ENCODE measurements at places on chromosomes 1 and 21.
A peak's percentile ranks its signal among the peaks of the same experiment; 100 is the strongest.

DNA sequence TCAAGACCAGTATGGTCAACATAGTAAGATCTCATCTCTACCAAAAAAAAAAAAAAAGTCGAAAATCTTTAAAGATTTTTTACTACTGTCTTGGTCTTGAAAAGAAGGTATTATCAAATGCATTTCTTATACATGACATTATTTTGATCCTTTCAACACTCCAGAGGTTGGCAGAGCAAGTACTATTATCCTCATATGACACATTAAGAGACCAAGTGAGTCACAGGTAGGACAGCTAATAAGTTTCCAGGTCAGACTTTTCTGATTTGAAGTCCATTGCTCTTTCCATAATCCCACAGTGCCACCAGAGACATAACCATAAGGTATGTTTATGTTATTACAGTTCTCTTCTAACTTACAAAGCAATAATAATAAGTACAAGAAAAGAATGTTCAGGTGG, 15.2 kb downstream of the DBT start:
- no peak for DNase-seq

GRCh38 chr1:80657707-80658106, 1143.0 kb upstream of the ADGRL2 start:
- DNase-seq: no peak

GRCh38 chr1:248739572-248740205, 15.9 kb downstream of the LYPD8 start:
- DNase-seq: no peak

DNA sequence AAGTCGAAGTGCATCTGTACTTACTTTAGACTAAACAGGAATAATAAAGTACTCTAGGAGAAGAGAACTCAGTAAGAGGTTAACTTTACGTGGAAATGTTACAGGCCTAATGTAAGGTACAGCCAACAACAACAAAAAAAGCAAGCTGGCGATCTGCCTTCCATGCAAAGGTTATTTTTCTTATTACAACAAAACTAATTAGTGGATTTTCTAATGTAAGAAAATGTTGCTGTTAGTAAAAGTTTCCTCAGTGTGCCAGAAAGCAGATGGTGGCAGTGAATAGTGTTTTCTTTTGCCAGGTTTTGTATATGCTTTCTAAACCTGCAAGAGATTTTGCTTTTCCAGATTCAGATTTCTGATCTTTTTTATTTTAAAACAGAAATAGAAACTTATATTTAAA, 179.2 kb downstream of the NFIA start:
- DNase-seq: no peak

- no peak for DNase-seq
Observed at GRCh38 chr1:235881930-235882700, 15.4 kb upstream of the LYST start.

DNA sequence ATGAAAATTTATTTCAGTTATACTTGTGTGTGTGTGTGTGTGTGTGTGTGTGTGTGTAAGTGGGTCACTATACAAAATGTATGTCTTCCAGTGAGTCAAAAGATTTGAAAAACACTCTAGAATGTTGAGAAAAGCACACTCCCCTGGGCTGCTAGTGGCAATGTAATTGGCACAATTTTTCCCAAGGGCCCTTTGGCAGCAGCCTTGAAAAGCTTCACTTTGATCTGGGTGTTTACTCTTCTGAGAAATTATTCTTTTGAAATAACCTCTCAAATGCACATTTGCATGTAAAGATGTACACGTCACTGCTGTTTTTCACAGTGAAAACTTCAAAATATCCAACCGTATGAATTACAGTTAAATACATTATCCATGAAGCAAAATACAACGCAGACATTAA, 22.1 kb upstream of the SLC44A3 start:
- no peak for DNase-seq

GRCh38 chr1:64093941-64094340, 109.5 kb upstream of the UBE2U start:
- DNase-seq: no peak

GRCh38 chr1:205690122-205690756, 9.9 kb upstream of the SLC45A3 start:
- no peak for DNase-seq

DNA sequence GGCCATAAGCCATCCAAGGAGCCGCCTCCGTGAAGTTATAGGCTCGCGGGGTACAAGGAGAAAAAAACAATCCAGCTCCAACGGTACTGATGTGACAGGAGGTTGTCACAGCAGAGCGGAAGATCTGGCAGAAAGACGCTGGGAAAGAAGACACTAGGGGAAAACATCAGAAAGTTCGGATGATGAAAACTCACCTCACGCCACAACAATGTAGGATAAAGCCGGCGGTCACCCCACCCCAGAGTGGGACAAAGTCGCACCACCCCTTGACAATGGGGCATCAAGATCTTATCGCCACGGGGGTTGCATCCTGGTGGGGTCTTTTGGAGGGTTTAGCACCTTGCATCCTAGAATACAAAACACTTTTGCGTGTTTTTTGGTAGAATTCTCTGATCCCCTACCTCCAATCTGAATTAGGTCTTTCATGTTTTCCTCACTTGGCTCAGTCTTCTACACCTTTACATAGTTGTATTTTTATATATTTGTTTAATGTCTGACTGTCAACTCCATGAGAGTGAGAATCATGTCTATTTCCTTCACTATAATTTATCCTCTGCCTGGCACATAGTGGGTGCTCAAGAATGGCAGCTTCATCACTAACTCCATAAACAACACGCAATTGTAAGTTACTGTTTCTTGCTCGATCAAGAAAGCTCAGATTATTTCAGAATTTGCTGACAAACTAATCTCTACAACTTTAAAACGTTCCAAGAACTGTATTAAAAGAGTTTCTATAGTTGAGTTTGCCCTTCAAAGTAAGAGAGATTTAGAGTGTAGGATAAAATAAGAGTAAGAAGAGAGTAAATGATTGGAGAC, 611 bp upstream of the ZSWIM5 start:
- no peak for DNase-seq

DNA sequence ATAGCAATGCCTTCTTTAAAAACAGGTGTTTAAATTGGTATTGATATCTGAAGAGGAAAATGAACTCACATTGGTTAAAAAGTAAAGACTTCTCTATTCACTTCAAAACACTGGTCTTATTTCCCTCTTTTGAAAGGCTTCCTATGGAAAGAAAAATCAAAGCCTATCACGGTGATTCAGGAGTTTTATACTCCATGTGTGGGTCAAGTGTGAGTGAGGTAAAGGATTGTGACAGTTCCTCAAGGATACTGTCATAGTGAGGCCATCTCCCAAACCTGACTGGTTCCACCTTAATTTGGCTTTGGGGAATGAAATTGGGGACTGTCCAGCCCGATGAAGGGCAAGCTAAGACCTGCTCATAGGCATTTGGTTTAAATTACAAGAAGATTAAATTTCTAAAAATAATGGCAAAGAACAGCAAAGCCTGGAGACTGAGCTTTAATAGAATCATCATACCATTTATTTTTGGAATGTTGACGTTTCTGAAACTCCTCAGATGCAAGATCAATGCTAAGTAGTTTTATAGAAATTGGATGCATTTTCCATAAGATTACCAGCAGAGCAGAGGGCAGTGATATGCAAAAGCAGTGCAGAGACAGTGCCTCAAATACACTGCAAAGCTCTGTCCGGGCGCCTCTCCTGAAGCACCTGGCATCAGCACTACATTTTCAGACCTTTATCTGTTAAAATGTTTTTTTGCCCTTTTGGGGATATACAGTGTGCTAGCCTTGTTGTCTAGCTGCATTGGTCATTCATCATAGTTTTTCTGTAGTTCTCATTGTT, 302.1 kb upstream of the SGIP1 start:
- no peak for DNase-seq

DNA sequence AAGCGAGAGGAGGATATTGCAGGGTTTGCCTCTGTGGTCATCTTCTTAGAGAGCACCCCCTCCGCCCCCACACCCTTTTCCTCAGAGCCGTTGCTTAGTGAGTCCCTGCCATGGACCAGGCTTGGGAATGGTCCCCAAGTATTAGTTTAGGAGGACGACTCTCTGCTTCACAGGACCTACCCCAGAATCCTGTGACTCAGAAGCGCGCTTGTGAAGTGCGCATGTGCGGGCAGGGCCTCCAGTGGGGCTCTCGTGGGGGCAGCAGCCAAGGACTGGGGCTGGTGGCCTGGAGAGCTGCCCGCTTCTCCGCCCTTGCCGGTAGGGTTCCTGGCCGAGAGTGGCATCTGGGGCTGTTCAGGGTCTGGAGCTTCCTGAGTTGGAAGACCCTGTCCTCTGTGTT, 37.3 kb upstream of the HMGN1 start:
- no peak for DNase-seq

GRCh38 chr1:210292231-210292871, 36.4 kb upstream of the HHAT start:
- peak; percentile 54 for DNase-seq

GRCh38 chr1:37954316-37954971, 7.6 kb upstream of the INPP5B start:
- DNase-seq: no peak

- DNase-seq: no peak
Observed at GRCh38 chr1:168386492-168386891, 105.8 kb downstream of the TBX19 start.

GRCh38 chr21:40200946-40201345, 333.7 kb downstream of the PCP4 start:
- no peak for DNase-seq

DNA sequence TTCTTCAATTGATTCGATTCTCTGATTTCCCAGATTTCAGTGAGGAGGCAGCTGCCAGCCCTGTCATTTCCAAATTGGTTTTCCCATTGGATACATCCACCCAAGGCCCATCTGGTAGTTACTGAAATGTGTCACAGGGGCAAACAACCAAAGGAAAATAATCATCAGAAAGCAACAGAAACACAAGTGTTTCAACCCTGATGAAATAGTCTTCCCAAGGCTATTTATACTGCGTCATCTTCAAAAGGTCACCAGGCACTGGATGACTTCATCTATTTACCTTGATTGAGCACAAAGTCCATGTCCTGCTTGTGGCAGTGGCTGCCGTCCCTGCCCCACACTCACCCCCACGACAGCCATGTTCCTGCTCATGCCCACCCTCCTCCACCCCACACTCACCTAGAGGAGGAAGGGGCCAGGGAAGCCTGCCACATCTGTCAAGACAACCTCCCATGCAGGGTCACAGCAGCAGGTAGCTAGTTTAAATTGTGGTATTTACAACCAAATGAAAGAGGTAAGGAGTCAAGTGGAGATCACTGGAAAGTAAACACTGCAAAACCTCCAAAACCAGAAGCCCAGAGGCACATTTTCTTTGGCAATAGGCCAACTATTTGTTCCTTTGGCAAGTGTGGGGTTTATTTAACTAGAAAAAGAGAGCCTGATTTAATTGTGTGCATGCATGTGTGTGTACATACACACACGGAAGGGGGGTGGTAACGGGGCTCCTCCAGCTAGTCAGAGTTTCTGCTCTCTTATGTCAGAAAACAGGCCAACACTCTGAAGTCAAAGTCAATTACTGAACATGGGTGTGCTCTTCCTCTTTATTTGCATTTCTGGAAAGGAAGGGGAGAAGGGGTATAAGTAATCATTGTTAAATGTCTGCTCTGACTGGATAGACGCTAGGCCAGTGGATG, 49.5 kb upstream of the RAB4A start:
- no peak for DNase-seq

GRCh38 chr21:43195121-43196021, 26.6 kb downstream of the CRYAA start:
- no peak for DNase-seq

DNA sequence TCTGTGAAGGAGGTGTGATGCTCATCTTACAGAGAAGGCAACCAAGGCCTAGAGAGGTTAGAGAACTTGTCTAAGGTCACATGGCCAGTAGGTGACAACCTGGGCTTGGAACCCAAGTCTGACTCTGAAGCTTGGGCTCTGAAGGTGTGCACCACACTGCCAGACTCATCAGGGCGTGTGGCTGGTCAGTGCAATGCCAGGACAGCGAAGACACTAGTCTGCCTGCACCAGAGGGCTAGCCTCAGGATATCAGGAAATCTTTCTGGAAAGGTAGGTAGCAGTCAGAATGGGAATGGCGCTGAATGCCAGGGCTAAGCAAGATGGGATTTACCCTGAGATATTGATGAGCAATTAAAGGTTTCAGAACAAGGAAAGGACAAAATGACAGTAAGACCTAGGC, 34.9 kb downstream of the ELK4 start:
- no peak for DNase-seq

- peak; percentile 83 for DNase-seq
Observed at GRCh38 chr1:193111641-193112090, 6.5 kb upstream of the GLRX2 start.

DNA sequence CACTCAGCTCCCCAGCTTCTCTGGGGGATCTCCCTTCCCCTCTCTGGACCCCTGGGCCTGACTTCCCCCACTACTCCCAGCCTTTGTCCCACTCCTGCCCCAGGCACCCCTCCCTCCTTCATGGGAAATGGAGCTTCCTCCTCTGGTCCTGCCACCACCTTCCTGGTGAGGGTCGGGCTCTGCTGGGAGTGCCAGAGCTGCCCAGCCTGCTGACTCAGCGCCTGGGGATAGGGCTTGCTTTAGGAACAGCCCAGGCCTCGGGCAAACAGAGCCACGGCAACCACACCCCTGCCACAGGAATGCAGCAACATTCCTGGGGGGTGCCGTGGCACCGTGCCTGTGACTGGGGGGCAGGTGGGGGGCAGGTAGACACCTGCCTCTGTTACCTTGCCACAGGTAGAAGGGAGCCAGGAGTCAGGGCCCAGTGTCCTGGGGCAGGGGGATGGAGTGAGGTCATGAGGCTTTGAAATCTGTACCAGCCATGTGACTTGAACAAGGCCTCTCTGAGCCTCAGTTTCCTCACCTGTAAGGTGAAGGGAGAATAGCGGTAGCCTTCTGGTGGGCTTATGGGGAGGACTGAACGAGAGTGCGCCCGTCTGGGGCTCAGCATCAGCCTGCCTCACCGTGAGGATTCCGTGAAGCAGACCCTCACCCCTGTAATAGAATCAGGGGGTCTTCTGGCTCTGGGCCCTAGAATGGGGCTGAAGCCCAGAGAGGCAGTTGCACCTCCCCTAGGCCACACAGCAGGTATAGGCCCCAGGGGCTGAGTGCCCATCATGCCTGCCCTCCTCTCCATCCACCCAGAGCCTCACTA, 17.8 kb upstream of the EPHA2 start:
- peak; percentile 87 for DNase-seq

GRCh38 chr1:182438326-182438725, 11.6 kb upstream of the RGSL1 start:
- DNase-seq: no peak

GRCh38 chr1:14245954-14246353, 352.5 kb upstream of the KAZN start:
- DNase-seq: no peak

- DNase-seq: no peak
Observed at GRCh38 chr1:198083549-198083948, 73.2 kb upstream of the NEK7 start.

DNA sequence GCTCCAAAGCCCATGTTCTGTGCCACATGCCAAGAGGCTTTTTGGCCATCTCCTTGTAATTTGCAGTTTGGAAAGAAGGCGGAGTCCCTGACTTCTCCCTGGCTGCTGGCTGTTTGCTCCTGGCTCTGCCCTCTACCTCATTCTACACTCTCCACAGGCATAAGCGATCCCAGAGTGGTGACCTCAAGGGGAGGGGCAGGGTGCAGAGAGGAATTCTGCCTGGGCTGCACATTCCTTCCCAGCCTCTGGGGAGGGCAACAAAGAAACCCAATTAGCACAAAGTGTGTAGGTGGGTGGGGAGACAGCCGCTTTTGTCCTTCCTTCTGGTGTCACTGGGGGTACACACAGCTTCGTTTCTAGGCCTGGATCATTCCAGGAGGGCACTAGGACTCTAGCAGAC, 95.3 kb downstream of the HIVEP3 start:
- DNase-seq: no peak
